ENCODE measurements at places on chromosomes 16 and 17. TPM values are rescaled to one million over a fixed set of nuclear protein-coding genes. Genes with fewer than 3 reads are reported as not detected.

The FNDC8 gene
- not detected for total RNA-seq

- DNase-seq, result no peak
Observed at GRCh38 chr17:65323049-65323448, 185.9 kb downstream of the RGS9 start.

DNA sequence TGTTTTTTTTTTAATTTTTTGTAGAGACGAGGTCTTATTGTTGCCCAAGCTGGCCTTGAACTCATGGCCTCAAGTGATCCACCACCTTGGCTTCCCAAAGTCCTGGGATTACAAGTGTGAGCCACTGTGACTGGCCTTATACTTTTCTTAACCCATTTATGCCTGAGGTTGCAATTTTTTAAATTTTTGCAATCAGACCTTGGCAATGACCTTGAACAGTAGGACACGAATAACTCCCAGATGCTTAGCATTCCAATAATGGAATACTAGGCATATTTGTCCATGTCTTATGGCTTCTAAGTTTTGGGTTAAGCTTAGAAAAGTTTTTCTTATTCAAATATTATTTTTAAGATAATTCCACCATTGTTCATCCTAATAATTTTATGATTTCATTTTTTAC lies 28.3 kb upstream of the TMEM97 start:
- no peak for DNase-seq

- no peak for DNase-seq
Observed at GRCh38 chr16:81994485-81994884, 16.8 kb downstream of the SDR42E1 start.

GRCh38 chr17:76351526-76352071 lies 2.1 kb downstream of the PRPSAP1 start:
- DNase-seq, result no peak

DNA sequence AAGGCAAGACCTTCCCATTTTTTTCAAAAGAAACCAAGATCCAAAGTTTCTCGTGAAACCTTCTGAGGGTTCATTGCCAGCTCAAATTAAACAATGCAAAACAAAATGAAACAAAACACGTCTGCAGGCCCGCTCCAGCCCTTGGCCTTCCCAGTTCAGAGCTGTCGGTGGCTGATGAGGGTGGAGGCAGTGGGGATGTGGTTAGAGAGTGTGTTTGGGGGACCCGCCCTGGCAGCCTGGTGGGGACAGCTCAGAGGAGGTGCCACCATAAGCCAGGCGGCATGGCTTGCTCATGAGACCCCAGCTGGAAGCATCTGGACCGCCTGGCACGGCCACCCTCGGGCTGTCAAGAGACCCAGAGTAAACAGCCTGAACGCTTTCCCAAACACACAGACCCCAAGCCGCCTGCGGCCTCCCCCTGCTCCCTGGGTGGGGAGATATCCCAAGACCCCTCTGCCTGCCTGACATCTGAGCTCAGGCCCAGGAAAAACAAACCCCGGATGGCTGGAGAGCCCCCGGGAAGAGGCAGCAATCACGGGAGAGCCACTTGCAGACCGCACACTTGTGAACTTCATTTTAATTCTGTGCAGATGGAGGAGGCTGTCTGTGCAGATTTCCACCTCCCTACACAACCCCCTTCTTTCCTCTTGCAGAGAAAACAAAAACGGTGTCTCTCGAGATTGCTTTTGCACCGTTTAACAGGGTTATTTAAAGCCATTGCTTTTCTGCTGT lies 35.4 kb upstream of the LITAF start:
- DNase-seq, result peak; percentile 74

All from upper lobe of right lung (tissue), 1 donor.